ENCODE measurements at places on chromosomes 11 and 22.

DNA sequence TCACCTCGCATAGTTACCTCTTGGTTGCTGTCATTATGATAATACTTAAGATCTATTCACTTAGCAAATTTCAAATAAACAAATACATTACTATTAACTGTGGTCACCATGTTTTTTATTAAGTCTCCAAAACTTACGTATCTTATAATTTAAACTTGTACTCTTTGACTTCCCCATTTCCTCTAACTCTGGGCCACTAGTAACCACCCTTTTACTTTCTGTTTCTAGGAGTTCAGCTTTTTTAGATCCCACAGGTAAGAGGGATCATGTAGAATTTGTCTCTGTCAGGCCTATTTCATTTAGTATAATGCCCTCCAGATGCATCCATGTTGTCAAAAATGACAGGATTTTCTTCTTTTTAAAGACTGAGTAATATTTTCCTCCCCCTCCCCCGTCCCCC, 212.4 kb upstream of the C11orf87 start:
- no peak for DNase-seq

DNA sequence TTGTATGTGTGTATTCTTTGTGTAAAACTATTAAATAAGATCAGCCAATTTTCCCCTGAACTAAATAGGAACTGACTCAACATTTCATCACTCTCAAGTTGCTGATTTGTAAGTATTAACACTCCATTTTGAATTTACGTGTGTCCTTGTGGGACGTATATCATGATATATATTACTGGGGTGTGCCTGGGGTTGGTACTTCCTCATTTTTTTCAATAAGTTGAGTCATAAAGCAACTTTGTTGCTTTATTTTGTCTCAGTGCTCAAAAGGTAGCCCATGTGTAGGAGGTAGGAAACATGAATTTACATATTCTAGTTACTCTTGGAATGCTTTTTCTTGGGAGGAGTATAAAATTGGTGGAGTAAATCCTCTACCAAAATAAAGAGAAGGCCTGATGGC, 193.9 kb upstream of the RAG2 start:
- no peak for DNase-seq

GRCh38 chr11:119673759-119674336, 55.2 kb downstream of the NECTIN1 start:
- no peak for DNase-seq

- DNase-seq, result no peak
Observed at GRCh38 chr11:108914211-108914610, 249.3 kb downstream of the DDX10 start.

- no peak for DNase-seq
Observed at GRCh38 chr22:43094085-43094484, 4.9 kb upstream of the TTLL1 start.

- DNase-seq, result no peak
Observed at GRCh38 chr11:61580271-61580888, 496 bp downstream of the SYT7 start.

DNA sequence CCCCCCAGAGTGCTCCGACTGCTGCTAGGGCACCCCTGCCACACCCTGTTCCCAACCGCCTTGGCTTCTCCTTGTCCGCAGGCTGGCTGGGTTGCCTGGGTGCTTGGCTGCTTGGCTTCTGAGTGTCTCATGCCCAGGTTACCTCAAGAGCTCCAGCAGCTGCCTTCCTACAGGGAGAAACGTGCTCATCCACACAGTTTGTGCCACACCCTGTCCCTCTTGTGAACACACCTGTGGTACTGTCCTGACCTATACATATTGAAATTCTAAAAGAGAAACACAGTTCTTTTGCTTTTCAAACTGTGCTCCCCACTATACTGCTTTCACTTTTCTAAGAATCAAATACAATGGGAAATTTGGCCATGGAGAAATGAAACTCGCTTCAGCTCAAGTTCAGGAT, 191.4 kb downstream of the DBX1 start:
- DNase-seq, result no peak

All from effector memory CD4-positive, alpha-beta T cell (primary cell).